ENCODE measurements at places on chromosomes 13 and 19.

- no peak for DNase-seq
Measured at GRCh38 chr13:35468195-35468594, 8.3 kb downstream of the MAB21L1 start.

DNA sequence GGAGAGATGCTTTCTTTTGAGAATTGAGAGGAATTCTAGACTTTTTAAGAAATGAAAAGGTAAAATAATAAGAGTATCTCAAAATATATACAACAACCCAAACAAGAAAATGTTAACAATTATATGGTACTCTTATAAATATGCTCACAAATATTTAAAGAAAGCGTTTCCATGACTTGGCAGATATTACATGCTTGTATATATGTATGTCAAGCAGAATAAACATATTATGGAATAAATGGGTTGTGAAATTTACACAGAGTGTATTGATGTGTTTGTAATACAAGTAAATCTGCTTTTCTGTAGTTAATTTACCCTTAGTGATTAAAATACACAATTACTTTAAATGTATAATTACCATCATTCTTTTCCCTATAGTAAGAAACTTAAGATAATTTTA is 65.8 kb downstream of the GPC6 start:
- no peak for DNase-seq

DNA sequence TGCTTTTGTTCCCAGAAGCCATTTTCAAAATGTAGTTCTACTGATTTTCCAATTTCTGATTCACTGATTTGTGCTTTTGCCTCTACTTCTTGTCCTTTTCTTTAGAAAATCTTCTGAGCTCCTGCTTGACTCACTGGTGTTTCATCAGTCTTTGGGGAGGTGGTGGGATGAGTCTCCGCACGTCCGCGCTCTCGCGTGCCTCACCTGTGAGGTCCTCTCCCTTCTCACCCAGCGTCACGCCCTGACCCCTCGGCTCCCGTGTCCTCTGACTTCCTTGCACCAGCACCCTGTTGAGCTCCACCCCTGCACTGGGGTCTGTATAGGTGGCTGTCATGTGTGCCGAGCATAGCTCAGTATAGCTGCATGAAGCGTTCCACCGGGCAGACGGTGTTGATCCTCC is 52.7 kb upstream of the MCF2L start:
- DNase-seq = no peak

DNA sequence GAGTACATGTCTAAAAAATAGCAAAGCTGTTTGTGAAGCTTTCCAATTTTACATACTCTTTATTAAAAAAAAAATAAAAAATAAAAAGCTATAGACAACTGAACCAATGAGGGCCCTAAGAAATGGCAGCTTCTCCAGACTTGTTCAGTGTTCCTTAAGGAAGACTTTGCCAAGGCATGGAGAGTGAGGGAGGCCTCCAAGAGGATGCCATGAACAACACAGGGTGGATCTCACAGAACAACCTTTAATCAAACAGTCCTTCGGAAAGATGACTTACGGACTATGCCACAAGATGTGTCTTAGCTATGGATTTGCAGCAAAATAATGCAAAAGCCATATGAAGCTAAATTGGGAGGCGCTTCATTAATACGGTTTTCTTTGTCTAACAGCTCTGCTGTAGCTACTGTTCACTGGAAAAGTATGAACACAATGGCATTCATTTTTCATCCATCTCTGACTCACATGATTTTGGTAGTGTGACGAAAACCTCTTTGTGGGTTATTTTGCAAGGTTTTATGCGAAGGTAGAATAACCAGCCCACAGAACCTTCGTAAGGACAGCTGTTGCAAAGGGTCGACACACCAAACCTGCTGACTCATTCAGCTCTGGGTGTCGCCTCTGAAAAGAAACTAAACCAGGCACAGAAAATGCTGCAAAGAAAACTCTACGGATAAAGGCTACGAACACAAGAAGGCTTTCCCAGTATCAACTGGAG is 27.7 kb downstream of the EFNB2 start:
- DNase-seq = no peak

- no peak for DNase-seq
Measured at GRCh38 chr13:106942563-106942962, 374.6 kb upstream of the ARGLU1 start.

- DNase-seq = no peak
Measured at GRCh38 chr13:112525356-112525945, 62.5 kb downstream of the TUBGCP3 start.

DNA sequence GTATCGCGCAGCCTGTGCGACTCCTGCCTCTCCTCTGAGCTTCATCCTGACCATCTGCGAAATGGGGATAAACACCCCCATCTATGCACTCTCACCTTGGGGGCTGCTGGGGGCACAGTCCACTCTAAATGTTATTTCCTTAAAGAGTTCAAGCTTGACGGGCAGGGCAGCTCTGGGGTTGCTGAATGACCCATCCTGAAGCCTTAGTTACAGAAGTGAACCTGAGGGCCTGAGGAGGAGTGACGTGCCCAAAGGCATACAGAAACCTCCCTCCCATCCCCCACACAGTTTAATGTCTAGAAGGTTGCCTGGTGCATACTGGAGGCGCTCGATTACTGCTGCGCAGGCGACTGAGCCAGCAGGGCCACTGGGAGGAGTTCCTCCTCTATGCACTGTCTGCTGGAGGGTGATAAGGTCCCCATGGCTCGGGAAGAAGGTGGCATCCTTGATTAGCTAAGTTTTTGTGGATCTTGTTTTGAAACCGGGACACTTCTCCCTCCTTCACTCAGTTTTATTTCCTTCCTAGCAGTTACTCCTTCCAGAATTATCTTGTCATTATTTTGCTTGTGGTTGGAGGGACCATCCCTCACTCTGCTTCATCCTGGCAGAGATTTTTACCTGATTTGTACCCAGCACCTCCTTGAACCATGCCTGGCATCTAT is 572 bp upstream of the FKBP8 start:
- DNase-seq = peak; percentile 72

DNA sequence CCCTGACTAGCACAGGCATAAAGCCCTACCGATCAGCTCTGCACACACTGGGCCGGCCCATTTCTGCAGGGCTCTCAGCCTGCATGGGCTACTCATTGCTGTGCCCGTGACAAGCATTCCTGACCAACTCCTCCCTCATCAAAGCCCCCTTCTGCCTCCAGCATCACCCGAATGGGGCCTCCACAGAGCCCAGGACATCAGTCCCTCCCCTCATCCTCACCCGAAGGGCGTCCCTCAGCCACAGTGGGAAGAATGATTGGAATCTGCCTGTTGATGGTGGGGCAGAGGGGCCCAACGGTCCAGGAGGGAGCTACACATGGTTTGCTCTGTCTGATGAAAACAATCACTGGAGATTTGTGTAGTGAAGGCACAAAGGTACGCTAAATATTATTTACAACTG is 43.8 kb downstream of the SERP2 start:
- DNase-seq = no peak

DNA sequence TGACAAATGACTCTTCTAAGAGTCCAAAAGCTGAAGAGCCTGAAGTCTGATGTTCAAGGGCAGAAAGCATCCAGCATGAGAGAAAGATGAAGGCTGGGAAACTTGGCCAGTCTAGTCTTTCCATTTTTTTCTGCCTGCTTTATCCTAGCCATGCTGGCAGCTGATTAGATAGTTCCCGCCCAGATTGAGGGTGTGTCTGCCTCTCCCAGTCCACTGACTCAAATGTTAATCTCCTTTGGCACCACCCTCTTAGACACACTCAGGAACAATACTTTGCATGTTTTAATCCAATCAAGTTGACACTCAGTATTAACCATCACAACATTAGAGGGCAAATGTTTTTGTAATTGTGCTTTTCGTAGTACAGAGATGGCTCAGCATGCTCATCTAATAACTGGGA is 267.5 kb upstream of the KLHL1 start:
- no peak for DNase-seq

- no peak for DNase-seq
Measured at GRCh38 chr19:1467490-1468273, 11.3 kb downstream of the C19orf25 start.

DNA sequence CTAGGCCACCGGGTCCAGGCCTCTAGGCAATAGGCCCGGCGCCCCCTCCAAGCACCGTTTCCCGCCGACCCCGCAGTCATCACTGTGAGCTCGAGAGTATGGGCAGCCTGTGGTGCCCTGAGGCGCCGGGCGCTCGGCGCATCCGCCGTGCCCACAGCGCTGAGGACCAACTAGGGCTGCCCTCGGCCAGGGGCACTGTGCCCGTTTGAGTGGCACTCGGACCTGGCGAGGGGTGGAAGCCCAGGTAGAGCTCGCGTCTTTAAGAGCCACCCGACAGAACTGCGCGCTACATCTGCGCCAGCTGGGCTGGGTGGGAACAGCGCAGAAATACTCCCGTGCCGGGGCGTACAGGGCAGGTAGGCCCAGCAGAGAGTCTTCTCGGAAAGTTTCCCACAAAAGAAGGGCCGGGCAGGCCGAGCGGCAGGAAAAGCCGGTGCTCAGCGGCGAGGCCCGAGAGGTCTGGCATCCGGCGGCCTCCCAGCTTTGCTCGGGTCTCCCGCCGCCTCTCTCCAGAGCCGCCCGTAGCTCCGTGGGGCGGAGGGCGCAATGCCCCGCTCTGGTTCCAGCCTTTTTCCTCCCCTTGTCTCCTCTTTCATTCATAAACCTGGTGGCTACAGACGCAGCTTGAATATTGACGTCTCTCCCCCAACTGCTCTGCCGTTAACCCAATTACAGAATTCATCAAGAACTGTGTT is 5.4 kb upstream of the SOX1 start:
- DNase-seq = no peak

- DNase-seq = no peak
Measured at GRCh38 chr13:68927387-68928026, 1180.1 kb upstream of the ATXN8OS start.

DNA sequence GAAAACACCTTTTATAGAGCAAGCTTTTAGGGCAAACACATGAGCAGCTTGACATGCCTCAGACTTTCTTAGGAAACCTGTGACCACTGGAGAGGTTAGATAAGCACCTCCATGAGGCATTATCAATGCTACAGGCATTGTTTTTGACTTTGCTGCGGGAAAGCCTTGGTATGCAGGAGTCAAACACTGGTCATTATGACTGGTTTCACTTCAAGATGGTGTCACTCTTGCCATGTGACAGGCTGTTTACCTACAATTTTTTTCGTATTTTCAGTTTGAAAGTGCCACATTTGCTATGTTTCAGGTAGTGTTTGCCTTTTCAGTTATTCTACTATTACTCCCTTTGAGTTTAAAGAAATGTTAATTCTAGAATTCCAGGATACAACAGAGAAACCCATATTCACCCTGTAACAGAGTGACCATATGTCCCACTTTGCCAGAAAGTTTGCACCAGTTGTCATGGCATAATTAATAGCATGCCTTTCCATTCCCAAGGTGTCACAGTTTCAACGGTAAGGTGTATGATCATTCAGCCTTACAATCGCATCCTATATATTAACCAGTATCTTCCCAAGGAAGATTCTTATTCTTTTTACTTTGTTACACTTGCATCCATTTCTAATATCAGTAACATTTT is 33.0 kb downstream of the USP12 start:
- no peak for DNase-seq

DNA sequence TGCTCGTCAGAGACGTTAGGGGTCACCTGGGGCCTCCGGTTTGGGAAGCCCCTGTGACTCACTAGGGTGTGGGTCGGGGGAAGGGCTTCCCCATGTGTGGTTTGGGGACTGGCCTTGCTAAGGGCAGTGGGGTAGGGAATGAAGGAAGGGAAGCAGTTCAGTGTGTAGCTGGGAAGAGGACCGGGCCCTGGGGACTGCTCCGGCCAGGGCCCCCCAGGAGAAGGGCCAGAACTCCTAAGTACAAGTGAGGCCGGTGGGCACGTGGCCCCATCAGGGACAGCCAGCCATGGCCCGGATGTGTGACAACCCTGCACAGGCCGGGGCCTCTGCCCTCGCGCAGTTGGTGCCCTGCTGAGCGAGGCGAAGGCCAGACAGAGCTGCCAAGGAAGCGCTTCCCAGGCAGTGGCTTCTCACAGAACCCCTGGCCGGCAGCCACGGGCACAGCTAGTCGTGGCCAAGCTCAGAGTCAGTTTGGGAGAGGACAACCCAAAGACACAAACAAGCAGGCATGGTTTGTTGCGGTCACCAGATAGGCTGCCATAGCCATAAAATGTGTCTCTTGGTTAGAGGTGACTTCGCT is 25.7 kb downstream of the TEX29 start:
- DNase-seq = no peak

- peak; percentile 43 for DNase-seq
Measured at GRCh38 chr19:4229179-4229931, at the start of gene EBI3. Gene EBI3, plus strand, starts transcription at chr19:4229523. Its CDS starts 28 bp downstream, at chr19:4229551.

DNA sequence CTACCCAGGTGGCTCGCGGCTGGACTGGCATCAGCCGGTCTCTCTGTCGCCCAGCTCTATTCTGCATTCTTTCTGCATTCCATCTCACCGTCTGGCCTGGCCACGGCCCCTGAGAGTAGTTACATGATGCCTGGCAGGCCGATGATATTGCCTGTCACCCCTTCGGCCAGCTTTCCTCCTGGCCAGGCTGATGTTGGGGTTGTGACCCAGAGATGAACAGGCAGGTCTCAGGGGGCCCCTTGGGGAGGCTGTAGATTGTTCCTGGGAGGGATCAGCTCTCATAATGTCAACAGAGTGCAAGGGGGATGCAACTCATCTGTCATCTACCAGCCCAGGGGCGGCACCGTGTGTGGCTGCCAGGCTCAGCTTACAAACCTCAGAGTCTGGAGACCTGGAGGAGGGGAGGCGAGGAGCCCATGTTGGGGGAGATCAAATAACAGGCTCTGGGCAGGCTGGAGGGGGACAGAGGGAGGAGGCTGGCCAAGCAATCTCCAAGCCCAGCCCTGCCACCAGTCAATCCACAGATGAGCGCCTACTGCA is 13.6 kb upstream of the FBXO17 start:
- no peak for DNase-seq

- no peak for DNase-seq
Measured at GRCh38 chr19:7900401-7900870, 3.2 kb upstream of the MAP2K7 start.

DNA sequence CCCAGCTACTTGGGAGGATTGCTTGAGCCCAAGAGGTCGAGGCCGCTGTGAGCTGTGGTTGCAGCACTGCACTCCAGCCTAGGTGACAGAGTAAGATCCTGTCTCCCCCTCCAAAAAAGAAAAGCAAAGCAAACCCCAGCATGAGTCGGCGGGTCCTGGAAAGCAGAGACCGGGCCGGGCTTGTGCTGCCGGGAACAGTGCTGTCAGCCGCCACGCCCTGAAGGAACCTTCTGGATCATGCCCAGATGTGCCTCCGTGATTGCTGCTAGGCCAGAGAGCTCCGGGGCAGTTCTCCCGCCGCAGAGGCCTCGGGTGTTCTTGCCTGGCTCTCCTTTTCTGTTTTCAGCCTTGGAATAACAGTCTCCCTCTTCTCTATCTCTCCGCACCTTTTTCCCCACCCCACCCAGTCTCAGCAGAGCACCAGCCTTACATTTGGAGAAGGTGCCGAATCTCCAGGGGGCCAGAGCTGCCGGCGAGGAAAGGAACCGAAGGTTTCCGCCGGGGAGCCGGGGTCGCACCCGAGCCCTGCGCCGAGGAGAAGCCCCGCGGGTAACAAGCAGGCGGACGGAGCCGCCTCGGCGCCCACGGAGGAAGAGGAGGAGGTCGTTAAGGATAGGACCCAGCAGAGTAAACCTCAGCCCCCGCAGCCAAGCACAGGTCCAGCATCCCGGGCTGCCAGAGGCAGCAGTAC is 181.9 kb downstream of the STK24 start:
- DNase-seq = no peak
